ENCODE measurements at places on chromosomes 7 and 10. TPM values are rescaled to one million over a fixed set of nuclear protein-coding genes. Genes with fewer than 3 reads are reported as not detected.
A peak's percentile ranks its signal among the peaks of the same experiment; 100 is the strongest.

DNA sequence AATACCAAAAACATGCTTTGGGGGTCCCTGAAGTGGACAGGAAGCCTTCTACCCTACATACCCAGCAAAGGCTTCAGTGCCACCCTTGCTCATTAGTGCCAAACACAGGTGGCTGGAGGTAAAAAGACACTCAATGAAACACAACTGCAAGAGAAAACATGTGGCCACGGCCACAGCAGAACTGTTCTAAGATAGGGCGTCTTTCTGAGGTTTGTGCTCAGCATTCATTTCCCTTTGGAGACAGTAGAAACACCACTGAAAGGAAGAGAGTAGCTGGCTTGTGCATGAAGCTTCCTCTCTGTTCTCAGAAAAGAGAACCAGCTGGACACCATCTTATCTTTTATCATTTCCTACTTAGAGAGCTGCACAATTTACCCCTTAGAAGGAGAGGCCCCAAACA lies 143.0 kb downstream of the PLXNA4 start:
- no peak for DNase-seq

GRCh38 chr10:127158662-127159061 lies 37.7 kb downstream of the INSYN2A start:
- peak; percentile 49 for DNase-seq

- no peak for DNase-seq
Observed at GRCh38 chr10:119364645-119365600, 157.6 kb downstream of the GRK5 start.

DNA sequence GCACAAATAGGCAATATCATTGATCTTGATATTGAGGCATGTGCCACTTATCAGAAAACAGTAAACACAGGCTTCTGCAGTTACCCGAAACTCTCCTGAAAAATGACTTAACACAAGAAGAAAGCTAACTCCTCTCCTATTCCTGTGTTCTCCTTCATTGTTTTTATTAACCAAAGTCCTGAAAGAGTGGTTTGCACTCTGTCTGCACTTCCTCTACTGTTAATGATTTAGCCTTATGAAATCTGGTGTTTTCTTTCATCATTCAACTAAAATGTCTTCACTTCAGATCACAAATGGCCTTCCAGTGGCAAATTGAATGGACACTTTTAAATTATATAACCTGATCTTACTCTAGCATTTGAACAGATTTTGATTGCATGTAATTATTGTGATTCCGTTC lies 630.6 kb upstream of the PHF14 start:
- no peak for DNase-seq

CDHR3 gene
- 0.62 TPM for total RNA-seq

PCGF6 gene
- total RNA-seq: 6.3 TPM

CFAP70 gene
- total RNA-seq: 1.4 TPM

AKR1C3 gene
- 15.2 TPM for total RNA-seq
